LHCN-M2 (cell line): ENCODE measurements at places on chromosomes 3 and 15. TPM values are rescaled to one million over a fixed set of nuclear protein-coding genes. Genes with fewer than 3 reads are reported as not detected.

The CFAP161 gene
- 1.2 TPM in 1 of 2 replicates, not detected in the other for total RNA-seq

The DVL3 gene
- total RNA-seq = 50.1 and 63.5 TPM in 2 replicates

The ACKR2 gene
- 0.11 TPM in 1 of 2 replicates, not detected in the other for total RNA-seq

GRCh38 chr3:172034786-172035685, 4.3 kb upstream of the FNDC3B start:
- peak; percentile 46 for DNase-seq

DNA sequence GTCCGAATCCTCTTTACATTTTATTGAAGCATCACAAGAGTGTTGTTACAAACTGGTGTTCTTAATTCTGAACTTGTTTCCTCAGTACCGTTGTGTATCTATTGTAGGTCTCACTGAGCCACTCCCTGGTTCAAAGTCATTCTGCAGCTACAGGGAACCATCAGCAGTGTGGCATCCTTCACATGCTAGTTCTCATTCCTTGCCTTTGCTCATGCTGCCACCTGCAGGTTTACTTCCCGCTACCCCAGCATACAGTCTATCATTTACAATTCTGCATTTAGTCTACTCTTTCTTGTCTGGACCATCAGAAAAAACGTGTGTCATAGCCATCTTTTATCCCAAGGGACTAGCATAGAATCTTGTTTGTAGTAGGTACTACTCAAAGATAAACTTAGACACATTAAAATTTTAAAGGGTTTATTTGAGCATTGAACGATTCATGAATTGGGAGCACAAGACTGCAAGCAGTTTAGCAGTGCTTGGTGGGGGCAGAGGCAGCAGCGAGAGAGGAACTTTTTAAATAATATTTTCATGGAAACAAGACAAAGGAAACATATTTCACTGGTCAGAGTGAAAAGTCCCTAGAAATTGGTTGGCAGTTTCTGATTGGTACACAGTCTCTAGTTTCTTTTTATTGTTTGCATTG, 402.1 kb downstream of the CADM2 start:
- DNase-seq = peak; percentile 3

- DNase-seq = no peak
Observed at GRCh38 chr3:61299343-61300005, 48.2 kb upstream of the FHIT start.
